GOT3 (cell line): ENCODE measurements at places on chromosomes 16 and 17.
A peak's percentile ranks its signal among the peaks of the same experiment; 100 is the strongest.

DNA sequence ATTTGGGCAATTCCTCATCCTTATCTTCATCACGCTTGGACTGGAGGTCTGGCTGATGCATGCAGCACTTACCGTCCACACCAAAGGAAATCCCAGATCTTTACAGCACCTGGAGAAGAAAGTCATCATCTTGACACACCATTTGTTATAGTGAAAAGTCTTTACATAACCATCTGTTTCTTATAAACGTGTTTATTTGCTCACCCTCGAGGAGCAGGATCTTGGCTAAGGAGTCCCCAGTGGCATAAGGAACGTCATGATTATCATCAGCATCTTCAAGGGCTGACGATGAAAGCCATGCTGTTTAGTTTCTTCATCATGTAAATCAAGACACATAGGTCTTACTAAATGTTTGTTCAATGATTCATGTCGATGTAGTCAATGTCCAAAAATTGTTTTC, 248.8 kb upstream of the ELAC2 start:
- DNase-seq, result no peak

DNA sequence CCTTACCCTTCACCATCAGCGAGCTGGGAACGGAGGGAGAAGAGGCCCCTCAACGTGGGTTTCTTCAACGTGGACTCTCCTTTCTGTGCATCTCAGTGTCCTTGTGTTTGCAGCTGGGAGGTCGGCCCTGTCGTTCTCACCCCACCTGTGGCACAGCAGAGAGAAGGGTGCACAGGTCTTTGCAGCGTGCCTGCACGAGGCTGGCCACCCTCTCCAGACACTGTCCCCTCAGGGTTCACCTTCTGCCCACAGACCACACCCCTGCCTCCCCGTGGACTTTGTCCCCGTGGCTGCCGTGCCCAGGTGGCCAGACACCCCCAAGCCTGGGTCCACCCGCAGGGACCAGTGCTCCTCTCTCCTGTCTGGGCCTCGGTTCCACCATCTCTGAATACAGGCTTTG, 7.3 kb upstream of the WDR45B start:
- no peak for DNase-seq

GRCh38 chr16:87636050-87636684, 33.9 kb downstream of the JPH3 start:
- peak; percentile 59 for DNase-seq

- no peak for DNase-seq
Observed at GRCh38 chr17:50191359-50192143, 9.9 kb downstream of the COL1A1 start.

GRCh38 chr17:45413498-45413923, 19.2 kb downstream of the ARHGAP27 start:
- DNase-seq, result no peak

DNA sequence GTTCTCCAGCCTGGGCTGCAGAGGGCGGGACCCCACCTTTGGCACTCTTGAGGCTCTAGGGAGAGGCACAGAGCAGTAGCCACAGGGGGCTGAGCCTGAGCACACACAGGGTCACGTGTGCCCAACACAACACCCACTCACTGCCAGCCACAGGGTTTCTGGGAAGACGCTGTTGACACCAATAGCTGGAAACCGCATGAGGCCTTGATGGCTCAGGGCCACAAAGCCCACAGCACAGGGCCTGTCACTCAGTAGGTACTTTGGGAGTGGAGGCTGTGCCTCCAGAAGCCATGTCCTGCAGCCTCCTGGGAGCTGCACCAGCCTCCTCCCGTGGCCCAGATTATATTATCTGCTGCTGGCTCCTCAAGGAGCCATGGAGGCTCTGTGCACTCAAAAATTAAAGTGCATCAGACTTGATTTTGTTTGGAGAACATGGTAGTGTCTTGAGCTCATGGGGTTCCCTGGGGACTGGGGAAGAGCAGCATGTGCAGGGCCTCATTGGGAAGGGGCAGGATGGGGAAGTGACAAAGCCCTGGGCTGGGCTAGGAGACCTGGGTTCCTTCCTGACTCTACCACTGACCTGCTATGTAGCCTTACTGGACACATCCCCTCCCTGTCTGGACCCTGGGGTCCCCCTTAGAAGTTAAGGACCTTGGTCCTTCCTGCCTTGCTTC, 12.5 kb upstream of the SREBF1 start:
- DNase-seq, result peak; percentile 36

DNA sequence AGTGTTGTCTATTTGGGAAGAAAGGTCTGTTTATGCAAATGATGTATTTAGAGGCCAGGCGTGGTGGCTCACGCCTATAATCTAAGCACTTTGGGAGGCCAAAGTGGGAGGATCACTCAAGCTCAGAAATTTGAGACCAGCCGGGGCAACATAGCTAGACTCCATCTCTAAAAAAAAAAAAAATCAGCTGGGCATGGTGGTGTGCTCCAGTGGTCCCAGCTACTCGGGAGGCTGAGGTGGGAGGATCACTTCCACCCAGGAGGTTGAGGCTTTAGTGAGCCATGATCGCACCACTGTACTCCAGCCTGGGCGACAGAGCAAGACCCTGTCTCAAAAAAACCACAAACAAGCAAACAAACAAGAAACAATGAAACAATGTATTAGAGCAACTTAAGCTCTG, 18.9 kb upstream of the HEATR3 start:
- no peak for DNase-seq
